ENCODE measurements at places on chromosomes 13 and 19.

- DNase-seq: no peak
These were observed 10.4 kb downstream of the ATP4B start for GRCh38 chr13:113647351-113648215.

DNA sequence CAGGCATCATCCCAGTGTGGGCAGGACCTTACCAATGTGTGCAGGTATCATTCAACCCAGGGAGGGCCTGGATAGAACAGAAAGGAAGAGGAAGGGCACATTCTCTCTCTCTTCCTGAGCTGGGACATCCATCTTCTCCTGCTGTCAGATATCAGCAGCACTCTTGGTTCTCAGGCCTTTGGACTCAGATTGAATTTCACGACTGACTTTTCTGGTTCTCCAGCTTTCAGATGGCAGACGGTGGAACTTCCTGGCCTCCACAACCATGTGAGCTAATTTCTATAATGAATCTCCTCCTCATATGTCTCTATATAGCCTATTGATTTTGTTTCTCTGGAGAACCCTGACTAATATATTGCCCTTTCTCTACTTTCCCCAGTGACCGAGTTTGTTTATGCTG lies 77.3 kb downstream of the OLFM4 start:
- no peak for DNase-seq

DNA sequence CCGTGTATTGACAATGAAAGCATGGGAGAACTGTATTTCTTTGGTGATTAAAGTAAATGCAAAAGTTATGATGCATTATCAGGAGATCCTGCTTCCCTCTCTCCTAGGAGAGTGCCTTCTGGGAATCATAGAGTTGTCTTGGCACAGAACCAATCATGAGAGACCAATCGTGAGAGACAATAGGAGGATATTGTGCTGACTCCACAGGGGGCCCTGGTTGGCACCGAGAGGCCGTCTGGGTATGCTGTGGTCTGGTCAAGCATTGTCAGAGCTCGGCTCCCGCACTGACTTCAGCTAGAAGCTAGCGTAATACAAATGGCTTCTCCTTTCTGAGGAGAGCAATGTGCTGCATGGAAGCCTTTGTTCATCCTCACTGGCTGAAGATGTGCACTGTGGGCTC lies 131.5 kb upstream of the GJB6 start:
- DNase-seq: no peak

DNA sequence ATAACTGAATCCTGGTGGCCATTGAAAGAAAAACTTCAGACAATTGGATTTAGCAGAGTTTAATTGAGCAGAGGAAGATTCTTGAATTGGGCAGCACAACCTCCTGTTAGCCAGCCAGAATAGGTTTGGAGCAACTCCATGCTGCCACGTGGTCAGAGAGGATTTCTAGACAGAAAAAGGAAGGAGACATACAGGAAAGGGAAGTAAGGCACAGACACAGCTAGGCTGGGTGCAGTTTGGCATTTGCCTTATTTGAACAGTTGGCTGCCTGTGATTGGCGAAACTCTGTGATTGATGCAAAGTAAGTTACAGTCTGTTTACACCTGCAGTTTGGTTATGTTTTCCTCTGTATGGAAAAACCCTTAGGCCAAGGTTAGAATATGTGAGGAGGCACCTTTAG lies 85.8 kb upstream of the SPATA13 start:
- no peak for DNase-seq

- DNase-seq: no peak
These were observed 14.9 kb upstream of the AP1M2 start for GRCh38 chr19:10601999-10602329.

GRCh38 chr19:29119590-29119989 lies 93.4 kb downstream of the UQCRFS1 start:
- DNase-seq: no peak

DNA sequence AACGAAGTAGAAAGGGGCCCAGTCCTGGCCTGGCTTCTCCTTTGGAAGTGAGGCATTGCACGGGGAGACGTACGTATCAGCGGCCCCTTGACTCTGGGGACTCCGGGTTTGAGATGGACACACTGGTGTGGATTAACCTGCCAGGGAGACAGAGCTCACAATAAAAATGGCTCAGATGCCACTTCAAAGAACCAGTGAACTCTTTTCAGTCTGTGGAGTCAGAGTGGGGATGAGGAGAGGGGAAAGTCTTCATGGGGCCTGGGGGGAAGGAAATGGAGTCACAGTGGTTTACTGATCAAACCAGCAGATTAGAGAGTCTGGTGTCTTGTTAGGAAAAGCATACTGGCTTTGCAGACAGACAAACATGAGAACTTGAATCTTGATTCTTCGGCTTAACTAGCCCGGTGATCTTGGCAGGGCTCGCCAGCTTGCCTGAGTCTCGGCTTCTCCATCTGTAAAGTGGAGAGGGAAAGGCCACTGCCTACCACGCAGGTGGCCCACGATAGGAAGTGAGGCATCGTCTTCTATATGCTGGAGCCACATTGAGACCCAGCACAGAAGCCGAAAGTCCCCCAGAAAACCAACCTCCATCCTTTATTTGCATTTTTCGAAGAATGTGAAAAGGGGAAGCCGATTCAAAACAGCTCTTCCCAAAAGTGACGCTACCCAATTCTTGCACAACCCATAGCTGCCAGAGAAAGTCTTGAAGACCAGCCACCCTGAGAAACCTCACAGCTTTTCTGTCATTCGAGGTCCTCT lies at the start of gene FFAR1:
Gene FFAR1, plus strand, starts transcription at position 732 of the 759 bp plus-strand sequence. CDS start 3,650 bp downstream, outside the sequence.
- peak; percentile 65 for DNase-seq

GRCh38 chr19:49486710-49487276 lies 615 bp upstream of the RPL13A start:
- no peak for DNase-seq

DNA sequence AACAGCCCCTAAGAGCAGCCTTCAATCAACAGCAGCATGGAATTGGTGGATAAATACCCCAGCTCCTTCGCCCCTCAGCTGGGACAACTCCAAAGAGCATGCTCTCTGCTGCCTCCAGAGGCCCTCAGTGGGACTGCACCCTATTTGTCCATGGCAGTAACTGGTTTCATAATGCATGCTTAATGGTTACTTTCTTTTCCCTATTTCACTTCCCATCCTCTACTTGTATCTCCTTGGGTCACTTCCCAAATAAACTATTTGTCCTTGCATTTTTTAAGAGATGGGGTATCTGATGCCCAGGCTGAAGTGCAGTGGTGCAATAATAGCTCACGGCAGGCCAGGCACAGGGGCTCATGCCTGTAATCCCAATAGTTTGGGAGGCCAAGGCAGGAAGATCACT lies 13.5 kb upstream of the TPM4 start:
- DNase-seq: no peak

- DNase-seq: no peak
These were observed 6.3 kb upstream of the CDK8 start for GRCh38 chr13:26247608-26248007.

DNA sequence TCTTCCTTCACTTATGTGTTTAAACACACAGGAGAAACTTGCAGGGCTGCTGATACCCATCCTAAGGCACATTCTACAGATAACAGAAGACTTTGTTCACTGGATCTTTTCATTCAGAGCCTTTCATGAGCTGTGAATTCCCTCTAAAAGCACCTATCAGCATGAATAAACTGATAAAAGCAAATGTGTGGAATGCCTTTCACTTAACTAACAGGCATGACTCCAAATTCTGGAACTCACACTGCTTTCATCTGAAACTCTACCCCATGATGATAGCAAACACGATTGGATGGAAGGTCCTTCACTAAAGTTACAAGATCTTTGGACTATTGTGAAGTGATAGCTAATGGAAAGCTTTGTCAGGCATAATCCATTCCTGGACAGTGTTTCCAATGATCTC lies 457.3 kb downstream of the EFNB2 start:
- DNase-seq: no peak

DNA sequence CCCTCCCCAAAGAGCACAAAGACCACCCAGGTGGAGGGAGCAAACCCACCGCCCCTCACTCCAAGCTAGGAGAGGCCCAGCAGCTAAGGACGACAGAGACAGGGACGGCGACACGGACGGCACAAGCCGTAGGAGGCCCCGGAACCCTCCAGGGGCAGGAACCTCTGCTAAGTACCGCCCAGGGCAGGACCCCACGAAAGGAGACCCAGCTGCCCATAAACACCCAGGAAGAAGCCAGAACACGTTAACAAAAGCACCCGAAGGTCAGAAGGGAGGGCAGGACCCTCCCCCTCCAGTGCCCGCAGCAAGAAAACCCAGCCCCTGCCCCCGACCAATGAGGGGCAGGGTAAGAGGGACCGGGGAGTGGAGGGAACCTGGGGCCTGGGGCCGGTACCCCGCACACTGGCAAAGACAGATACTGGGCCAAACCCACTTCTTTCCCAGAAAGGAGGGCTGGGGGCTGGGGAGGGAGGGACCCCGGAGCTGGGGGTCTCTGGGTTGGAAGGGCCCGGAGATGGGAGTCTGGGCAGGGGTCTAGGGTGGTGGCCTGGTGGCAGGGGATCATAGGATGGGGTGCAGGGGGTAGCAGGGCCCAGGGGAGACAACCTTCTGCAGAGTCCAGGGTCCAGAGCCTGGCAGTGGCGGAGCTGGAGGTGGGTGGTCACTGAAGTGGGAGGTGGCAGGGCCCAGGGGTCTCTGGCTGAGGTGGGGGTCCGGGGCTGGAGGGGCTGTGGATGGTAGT lies 2.4 kb downstream of the BTBD2 start:
- no peak for DNase-seq

GRCh38 chr19:39038098-39038497 lies 5.7 kb upstream of the FBXO27 start:
- DNase-seq: no peak

- no peak for DNase-seq
These were observed 3.1 kb downstream of the NCAN start for GRCh38 chr19:19214892-19215291.

DNA sequence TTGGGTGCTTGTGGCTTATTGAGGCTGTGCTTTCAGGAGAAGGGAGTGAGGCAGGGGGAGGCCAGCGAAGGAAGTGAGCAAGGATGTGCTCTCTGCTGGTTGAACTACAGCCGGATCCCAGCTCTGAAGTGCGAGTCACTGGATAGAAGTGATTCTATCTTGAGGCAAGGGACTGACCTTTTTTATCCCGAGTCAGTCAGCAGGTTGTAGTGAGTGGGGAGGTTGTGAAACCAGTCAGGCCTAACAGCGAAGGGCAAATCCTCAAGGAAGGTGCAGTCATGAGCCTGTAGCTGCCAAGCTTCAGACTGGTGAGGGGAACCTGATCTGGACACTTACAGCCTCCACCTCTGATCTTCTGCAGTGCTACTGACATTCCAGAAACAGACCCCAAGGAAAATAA lies 18.6 kb downstream of the SCEL start:
- DNase-seq: no peak

DNA sequence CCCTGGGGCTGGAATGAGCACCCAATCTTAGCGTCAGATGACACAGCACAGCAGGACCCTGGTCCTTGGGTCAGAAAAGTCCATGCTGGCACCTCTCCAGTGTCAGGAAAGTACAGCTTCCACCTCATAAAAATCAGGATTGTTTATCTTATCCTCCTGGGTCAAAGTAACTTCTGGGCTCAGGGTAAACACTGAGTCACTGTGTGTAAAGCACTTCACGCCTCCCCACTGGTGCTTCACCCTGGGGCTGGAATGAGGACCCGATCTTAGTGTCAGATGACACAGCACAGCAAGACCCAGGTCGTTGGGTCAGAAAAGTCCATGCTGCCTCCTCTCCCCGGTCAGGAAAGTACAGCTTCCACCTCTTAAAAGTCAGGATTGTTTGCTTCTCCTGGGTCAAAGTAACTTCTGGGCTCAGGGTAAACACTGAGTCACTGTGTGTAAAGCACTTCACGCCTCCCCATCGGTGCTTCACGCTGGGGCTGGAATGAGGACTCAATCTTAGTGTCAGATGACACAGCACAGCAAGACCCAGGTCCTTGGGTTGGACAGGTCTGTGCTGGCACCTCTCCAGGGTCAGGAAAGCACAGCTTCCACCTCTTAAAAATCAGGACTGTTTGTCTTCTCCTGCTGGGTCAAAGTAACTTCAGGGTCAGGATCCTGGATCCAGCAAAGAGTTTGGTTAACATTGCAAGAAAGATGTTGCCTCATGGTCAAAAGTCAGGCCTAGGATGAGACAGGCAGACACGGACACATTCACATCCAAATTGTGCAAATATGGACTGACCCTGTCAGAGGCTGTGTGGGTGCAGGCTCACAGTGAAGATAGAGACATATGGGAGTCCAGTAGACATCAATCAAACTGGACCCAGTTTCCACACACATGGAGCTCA lies 39.2 kb upstream of the CYP2A7 start:
- no peak for DNase-seq

DNA sequence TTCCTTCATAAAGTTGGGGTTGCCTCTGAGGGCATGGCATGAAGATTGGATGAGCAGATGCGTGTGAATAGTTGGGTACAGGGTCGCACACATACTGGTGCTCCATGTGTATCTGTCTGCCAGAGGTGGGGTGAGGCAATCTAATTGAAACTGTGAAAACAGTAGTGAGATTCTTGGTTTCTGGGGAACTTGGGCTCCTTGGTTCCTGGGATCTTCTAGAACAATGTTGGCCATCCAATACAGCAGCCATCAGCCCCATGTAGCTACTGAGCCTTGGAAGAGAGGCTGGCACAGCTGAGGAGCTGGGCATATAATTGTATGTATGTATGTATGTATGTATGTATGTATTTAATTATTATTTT lies 616 bp downstream of the FCHO1 start:
- no peak for DNase-seq

- no peak for DNase-seq
These were observed 23.4 kb upstream of the EID2 start for GRCh38 chr19:39563408-39563807.

GRCh38 chr13:44790289-44790688 lies 199.0 kb downstream of the NUFIP1 start:
- DNase-seq: no peak

GRCh38 chr13:80363890-80364503 lies 23.1 kb upstream of the SPRY2 start:
- no peak for DNase-seq

- DNase-seq: no peak
These were observed 5.4 kb upstream of the NLRP7 start for GRCh38 chr19:54952591-54953344.

- no peak for DNase-seq
These were observed 81.4 kb downstream of the RNASEH2B start for GRCh38 chr13:50990818-50991506.

GRCh38 chr19:2573916-2574315 lies 98.0 kb downstream of the GADD45B start:
- DNase-seq: no peak

- DNase-seq: no peak
These were observed 58.8 kb upstream of the ABCC4 start for GRCh38 chr13:95360052-95360451.

DNA sequence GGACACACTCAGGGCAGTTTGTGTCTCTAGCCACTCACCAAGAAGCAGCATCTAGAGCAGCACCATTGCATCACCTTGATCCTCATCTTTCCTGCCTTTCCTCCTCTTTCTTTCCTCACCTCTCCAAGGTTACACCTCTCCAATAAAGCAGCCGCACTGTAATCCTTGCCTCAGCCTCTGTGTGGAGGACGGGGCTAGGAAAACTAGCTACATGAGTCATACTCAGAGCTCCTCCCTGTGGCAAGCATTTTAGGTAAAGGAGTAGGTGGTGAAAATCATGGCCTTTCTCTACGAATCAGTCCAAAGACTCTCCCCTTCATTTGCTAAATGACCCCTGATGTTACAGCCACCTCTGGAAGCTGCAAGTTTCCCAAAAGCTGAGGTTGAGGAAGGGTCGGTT lies 108.9 kb downstream of the DNAJC15 start:
- DNase-seq: no peak

GRCh38 chr13:23205807-23206206 lies 25.0 kb downstream of the SGCG start:
- no peak for DNase-seq
